ENCODE measurements at places on chromosomes 2 and 18.

GRCh38 chr2:196274387-196274809 is 103.0 kb upstream of the STK17B start:
- DNase-seq = peak; percentile 61

GRCh38 chr2:217279556-217279955 is 419.7 kb upstream of the TNP1 start:
- no peak for DNase-seq

DNA sequence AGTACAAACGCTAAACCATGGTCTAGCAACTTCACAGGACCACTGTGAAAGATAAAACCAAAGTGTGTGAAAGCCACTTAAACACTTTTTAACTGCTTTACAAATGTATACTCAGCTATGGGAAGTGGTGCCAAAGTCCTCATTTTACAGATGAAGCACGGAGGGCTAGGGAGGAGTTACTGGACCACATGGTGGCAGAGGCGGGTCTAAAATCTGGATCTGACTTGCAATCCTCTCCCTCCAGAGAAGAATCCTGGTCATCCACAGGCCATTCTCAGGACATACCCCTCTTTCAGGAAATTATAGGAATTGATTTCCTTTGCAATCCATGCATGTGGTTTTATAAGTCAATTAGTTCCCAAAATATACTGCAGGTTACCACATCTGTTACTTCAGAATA is 84.6 kb upstream of the GYPC start:
- DNase-seq = no peak

- DNase-seq = no peak
Measured at GRCh38 chr2:40034198-40034597, 255.1 kb upstream of the THUMPD2 start.

DNA sequence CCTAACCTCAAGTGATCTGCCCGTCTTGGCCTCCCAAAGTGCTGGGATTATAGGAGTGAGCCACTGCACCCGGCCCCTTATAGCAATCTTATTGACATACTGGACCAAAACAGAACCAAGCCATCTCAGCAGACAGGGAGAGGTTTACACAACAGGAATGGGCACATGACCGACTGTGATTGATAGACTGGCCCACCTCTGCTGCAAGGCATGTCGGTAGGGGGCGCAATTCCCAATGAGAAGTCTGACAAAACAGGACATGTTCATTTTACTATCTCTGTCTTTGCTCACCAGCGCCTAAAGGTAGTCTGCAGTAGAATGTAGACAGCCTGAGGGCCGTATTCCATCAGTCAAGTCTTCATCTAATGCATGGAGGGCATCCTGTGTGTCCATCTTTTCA is 2.0 kb downstream of the LYPD6B start:
- DNase-seq = no peak

- no peak for DNase-seq
Measured at GRCh38 chr18:48172226-48173006, 236.8 kb downstream of the ZBTB7C start.

DNA sequence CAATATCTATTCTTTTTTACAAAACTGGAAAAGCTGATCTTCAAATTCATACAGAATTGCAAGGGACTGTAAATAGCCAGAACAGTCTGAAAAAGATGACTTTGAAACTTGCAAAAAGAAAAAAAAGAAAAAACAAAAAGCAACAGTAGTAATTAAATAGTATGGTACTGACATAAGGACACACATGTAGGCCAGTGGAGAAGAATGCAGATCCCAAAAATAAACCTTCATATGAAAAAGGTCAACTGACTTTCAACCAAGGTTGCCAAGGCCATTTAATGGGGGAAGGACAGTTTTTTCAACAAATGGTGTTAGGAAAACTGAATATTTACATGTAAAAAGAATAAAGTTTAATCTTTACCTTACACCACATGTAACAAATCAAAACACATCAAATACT is 111.8 kb downstream of the USP34 start:
- no peak for DNase-seq

DNA sequence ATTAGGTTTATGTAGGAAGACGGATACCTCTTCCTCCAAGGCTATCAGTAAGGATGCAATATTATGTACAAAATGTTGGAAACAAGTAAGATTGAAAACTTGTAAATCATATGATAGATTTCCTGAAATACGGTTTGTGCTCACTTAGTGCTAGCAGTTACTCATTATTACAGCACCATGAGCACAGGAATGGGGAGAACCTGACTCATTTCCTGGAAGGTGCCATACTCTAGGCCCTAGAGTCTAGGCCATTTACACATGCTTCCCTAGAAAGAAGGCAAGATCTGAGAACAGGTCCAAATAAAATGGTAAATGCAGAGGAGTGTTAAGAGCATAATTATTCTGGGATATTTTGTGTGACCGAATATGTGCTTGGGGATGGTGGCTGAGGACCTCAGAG is 467.7 kb upstream of the CELF4 start:
- DNase-seq = no peak

GRCh38 chr2:12737297-12737696 is 20.6 kb downstream of the TRIB2 start:
- no peak for DNase-seq

DNA sequence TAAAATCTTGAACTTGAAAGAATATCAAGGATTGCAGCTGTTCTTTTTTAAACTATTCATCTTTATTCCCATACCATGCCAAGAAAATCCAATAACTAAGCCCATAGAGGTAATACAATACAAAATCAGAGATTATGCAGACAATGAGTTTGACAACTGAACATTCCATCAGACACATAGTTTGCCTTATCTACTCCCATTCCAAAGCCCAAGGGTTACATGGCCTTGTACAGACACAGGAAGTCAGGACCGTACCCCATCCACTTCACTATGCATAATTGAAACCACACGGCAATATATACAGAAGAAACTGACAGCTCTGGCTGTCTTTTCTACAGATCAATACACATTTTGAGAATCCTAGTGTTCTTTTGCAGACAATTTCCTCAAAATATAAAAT is 181.3 kb downstream of the TMX3 start:
- no peak for DNase-seq

DNA sequence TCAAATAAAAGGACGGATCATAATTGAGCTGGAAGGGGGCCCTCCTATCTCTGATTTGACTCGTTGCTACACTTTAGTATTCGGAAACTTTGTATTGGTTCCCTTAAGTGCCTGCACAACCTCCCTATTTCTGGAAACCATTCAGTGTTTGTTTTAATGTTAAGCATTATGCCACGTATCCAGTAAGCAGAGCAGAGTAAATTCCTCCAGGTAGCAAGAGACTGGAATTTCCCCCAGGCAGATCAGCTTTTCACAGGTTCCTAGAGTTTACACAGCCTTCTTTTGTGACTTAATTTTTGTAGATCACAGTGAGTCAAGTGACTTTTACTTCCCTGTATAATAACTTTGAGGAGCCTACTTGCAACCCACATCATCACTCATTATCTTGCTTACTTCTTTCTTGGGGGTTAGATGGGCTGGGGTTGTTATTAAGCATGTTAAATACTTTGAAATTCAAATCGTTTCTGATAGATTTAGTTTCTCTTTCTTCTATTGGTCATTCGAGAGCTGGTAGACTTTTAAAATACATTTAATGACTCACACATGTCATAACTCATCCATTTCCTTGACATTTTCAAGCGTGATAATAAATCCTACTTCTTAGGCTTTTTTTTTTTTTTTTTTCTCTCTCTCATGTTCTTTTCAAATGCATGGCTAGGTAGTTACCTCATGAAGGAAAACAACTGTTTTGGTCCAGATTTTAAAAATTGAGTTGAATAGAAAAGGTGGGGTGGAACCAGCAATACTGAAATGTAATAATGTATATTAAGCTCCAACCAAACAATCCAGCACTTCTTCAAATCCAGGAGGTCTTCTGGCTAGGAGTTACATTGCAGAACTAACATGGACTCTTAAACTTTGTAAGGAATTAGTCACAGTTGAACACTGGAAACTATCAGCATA is 219.3 kb downstream of the NEDD4L start:
- DNase-seq = no peak

GRCh38 chr18:25055076-25055475 is 296.9 kb downstream of the ZNF521 start:
- no peak for DNase-seq

Data from NCI-H510A (cell line).